Natural killer cell treated with Interleukin-12 subunit alpha and Interleukin-12 subunit beta and Interleukin-15 and Interleukin-18, amount 100 ng/mL, for 72 hours (primary cell): ENCODE measurements at places on chromosomes 12 and 14.

DNA sequence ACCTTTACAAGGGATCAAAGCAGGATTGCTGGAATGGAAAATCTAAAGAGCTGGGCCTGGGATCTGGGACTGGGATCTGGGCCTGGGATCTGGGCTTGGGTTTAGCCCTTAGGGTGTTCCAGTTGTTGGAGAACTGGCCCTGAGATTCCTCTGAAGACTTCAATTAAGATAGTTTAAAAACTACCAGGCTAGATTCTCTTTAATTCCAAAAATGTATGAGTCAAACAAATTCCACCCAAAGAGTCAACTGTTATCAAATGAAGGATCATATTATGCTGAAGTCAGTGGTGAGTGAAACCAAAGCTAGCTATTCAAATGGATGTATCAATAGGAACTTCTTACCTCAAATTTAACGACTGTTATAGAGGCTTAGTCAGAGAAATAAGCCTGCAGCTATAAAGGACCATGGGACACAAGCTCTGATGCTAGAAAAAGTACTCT, 40.5 kb downstream of the LIMA1 start:
- no peak for DNase-seq

GRCh38 chr14:59739794-59740193, 130.8 kb downstream of the RTN1 start:
- no peak for DNase-seq

GRCh38 chr12:65025136-65025535, 96.0 kb downstream of the WIF1 start:
- no peak for DNase-seq

DNA sequence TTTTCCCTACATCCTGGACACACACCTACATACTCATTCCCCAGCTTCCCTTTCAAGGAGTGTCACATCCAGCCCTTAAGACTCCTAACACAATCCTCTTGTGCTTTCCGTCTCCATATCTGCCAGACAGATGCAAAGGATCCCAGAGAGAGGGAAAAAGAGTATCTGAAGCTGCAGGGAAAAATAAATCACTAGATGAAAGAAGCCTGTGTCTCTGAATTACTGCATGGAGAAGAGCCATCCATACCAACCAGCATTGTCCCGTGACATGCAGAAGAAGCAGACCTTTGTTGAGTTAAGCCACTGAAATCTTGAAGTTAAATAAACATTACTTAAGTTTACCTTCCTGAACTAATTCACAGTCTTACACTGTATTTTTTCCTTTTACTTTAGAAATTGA, 54.6 kb downstream of the GTF2A1 start:
- no peak for DNase-seq

DNA sequence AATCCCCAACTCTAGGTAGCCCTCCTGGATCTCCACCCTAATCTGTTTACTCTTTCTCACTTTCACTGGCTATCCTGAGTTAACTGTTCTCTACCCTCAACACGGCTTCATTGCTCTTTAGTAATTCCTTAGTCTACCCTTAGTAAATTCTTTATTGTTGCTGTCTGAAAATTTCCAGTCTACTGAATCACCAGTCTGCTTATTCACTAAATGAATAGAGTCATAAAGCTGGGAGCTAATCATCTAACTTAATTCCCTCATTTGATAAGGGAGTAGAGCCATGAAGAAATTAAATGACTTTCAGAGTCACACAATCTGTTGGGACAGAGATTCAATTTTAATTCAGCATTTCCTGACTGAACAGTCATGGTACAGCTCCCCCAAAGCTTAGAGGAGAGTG, 36.5 kb downstream of the YEATS4 start:
- no peak for DNase-seq

DNA sequence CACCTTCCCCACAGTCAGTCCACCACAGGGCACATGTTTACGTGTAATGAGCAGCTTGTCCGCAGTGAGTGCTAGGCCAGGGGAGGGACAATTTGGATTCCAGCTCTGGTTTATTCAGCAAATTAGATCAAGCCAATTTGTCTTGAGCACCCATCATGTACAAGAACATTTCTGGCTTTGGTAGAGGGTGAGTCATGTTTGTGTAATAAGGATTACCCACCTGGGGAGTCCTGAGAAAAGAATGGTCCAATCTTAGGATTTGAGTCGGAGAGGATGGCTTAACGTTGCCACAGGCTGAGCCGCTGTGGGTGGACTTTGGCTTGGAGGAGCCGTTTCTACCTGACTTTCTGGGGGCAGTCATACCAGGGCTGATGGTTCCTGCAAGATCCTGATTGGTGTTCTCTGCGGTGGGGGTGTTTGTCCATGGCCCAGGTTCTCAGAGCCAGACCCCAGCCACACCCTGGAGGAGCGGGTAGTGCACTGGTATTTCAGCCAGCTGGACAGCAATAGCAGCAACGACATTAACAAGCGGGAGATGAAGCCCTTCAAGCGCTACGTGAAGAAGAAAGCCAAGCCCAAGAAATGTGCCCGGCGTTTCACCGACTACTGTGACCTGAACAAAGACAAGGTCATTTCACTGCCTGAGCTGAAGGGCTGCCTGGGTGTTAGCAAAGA, 143.7 kb downstream of the SMOC1 start:
- no peak for DNase-seq

- no peak for DNase-seq
Observed at GRCh38 chr12:116222358-116222757, 55.1 kb downstream of the MED13L start.

DNA sequence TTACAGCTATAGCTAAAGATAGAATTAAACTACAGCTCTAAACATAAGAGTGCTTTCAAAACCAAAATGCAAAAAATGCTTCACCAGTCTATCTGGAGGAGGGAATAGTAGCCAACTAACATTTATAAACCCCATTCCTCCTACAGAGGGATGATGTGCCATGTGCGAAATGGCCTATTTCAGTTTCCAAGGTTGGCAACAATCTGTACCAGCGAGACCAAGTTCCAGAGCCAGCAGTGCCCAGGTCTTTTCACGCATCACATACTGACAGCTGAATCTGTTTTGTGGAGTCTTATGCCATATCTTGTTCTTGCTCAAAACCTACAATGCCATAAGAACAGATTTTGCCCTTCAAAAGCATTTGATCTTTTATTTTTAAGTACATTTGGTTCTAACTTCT, 24.5 kb downstream of the NELL2 start:
- DNase-seq: no peak

DNA sequence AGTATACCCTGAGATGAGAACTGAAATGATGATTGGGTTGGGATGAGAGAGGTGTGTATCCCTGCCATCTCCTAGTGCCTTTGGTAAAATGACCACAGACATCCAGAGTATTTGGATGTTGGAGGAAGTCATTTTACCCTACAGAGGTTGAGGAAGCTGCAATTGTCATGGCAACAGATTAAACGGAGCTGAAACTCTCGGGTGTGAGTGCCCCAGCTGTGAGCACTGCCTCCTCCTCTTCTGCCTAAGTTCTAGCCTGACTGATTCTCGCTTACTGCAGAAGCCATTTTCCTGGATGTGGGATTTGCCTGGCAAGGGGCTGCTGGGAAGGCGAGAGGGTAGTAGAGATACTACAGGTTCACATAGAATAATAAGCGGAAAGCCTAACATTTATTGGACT, 10.3 kb upstream of the PPP4R4 start:
- DNase-seq: no peak

DNA sequence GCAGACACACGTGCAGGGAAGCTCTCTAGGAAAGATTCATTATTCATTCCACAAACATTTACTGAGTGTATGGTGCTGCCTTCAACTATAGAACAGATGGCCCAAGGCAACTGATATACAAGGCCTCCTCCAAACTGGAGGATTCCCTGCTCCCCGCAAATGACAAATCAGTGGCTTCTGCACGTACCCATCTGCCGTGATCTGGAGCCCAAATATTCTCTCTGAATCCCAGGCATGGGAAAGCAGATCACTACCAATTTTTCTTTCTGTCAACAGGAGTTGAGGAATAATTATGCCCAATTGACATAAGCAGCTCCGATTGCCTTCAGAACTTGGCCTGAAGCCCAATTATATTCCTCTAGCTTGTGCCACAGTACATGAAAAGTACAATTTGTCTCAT, 174.2 kb upstream of the CCDC196 start:
- no peak for DNase-seq

DNA sequence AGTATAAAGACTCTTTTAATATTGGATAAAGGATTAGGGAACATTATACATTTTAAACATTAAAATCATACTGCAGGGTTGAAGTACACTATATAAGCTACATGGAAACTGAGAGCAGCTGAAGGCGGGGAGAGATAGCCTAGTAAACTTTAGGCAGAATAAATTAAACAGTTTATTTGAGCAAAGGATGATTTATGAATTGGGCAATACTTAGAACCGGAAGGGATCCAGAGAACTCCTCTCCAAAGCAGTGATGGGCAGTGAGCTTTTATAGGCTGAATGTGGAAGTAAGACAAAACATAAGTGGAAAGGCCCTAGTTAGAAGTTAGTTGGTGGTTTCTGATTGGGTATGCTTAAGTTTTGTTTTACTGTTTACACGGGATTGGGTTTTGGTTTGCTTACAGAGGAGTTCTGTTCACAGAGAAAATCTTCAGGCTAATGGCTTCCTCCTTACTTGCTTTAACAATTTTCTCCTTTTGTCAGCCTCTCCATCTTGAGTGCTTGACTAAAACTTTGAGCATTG, 18.9 kb downstream of the LEMD3 start:
- no peak for DNase-seq
